Stimulated activated CD4-positive, alpha-beta T cell treated with anti-CD3 and anti-CD28 coated beads, Interleukin-4, amount 100 ng/mL, for 4 hours (primary cell): ENCODE measurements at places on chromosomes 3 and 15.

DNA sequence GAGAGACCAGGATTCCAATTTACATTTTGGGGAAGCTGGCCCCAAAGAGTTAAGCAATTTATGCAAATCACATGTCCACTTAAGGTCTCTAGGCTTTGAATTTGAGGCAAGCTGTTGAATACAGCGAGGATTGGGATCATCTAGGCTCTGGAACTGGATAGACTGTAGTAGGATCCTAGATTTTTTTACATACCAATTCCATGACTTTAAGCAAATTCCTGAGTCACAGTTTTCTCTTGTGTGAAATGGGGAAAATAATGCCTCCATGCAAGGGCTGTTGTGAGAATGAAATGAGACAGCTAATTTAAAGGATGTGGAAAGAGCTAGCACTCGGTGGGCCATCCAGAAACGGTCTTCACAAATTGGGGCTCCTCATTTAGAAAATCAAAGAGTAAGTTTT, 103.4 kb downstream of the MINAR1 start:
- no peak for DNase-seq

DNA sequence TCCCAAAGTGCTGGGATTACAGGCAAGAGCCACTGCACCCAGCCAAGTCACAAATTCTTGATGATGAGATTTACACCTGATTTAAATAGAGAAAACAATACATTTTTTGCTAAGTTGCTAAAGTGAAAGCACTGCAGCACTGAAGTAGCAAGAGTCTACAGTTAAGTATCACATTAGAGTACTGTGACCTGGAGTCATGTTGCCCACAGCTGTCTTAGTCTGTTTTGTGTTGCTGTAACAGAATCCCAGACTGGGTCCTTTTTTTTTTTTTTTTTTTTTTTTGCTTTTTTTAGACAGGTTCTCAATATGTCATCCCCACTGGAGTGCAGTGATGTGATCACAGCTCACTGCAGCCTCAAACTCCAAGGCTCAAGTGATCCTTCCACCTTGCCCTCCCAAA, 23.2 kb upstream of the GNB4 start:
- no peak for DNase-seq

DNA sequence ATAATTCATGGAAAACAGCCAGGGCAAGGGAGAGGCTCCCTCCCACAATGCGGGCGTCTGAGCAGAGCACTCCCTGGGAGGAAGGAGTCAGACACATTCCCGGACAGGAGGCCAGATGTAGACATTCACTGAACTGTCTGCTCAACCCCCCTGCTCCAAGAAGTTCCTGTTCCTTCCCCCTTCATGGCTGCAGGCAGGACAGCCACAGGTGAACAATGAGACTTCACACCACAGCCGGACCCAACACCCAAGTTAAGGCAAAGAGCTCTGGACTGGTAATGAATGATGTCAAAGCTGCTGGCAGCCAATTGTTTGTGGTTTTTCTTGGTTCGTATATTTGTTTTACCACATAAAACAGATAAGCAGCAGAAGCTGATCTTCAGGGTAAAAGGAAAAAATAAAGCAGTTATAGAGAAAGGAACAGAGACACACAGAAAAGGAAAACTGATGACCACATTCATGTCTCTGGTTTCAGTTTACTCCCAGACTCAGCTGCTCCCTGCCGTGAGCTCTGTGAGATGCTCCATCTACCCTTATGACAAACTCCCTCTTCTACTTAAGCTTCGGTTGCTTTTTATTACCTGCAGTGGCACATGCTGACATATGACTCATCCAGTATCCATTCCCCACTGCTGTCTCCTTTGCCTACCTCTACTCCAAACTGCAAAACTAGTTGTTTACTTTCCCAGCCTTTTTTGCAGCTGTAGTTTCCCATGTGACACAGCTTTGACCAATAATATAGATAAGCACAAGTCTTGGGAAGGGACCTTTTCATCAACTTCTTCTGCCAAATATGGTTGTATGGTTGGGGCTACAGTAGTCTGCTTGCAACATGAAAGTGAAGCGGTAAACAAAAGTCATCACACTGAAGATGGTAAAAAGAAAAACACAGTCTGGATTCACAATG, 33.1 kb downstream of the DZIP1L start:
- DNase-seq: peak; percentile 8

- no peak for DNase-seq
These were observed 3.9 kb downstream of the RTP3 start for GRCh38 chr3:46501702-46502101.

DNA sequence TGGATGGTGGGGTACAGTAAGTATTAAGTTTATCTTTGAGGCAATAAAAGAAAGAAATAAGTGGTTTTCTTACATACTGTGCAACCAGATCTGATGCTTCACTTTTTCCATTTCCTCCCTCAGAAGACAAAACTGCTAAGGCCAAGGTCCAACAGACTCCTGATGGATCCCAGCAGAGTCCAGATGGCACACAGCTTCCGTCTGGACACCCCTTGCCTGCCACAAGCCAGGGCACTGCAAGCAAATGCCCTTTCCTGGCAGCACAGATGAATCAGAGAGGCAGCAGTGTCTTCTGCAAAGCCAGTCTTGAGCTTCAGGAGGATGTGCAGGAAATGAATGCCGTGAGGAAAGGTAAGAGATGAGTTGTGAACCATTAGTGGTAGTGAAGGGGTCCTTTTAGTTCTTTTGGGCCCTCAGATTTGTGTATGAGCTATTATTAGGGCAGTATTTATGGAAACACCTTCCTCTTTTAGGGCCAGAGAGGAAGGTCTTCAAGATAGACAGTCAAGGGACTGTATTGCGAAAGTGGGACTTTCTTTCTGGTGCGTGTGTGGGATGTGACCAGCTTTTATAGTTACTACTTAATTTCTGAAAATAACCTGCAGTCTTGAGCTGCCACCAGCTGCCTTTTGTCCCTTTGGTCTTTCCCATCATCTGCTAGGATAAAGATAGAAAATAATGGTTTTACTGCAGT, 4.6 kb downstream of the ALAS1 start:
- DNase-seq: no peak

DNA sequence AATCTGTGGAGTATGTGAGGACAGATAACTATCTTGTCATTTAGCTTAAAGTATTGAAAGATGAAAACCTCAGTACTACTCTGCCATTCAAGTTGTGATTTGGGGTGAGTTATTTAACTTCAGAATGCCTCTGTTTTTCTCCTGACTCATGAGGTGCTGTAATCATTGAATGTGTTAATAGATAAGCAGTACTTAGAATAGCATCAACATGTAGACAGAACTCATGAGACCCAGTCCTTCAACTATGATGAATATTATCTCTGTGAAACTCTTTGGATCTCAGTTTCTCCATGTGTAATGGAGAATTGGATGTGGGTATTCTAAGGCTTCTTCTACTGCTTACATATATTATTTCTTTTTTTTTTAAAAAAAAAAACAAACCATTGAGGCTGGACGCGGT, 431.4 kb downstream of the GRM7 start:
- no peak for DNase-seq

- no peak for DNase-seq
These were observed 193.8 kb upstream of the PPP2R3A start for GRCh38 chr3:135771760-135772159.

DNA sequence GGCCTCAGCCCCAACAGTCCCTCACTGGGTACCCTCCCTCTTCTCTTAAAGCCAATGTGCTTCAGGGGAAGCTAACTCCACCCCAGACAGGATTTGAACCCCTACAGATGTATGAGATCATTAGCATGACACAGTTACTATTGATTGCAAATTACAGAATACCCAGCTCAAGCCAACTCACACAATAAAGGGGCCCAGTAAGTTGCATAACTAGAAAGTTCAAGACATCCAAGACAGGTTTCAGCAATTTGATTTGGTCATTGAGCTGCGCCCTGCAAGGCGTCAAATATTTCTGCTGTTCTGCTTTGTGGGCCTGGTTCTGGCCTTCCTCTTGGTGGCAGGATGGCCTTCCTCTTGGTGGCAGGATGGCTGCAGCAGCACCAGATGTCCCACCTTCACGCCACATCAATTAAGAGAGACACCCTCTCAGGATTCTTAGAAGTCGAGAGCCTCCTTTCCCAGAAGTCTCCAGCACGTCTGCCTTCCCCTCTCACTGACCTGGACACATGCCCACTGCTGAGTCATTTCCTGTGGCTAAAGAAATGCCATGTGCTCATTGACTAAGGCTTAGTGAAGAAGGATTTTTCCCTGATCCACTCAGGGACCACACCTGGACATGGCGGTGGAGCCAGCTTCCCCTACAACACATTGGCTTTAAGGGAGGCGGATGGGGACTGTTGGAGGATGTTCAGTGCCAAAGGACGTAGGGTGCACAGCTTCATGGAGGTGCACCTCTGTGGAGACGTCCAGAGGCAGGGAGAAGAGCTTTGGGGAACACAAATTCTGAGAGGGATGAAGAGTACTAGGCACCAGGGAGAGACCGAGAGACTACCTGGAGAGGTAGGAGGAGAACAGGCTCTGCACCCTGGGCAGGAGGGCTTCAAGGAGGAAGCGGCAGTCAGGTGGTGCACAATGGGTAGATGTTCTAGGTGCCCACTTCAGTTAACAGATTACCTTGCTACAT, 49.1 kb downstream of the DNASE1L3 start:
- DNase-seq: no peak

DNA sequence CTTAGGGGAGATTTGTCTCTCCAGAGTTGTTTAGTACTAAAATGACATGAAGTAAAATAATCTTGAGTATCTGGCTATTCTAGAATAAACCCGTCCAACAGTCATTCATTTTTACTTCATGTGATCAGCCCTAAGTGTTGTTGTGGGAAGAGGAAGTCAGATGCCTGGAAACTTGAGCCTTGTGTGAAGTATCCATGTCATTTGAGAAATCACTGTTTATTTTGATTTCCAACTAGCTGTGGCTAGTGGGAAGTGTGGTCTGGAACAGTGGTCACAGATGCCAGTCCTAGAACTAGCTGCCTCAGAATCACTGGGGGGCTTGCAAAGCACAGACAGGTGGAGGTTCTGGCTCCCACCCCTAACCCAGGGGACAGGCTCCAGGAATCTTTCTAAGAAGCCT, 77.7 kb upstream of the LIMD1 start:
- no peak for DNase-seq

GRCh38 chr3:16298891-16299290, 33.9 kb downstream of the OXNAD1 start:
- no peak for DNase-seq

DNA sequence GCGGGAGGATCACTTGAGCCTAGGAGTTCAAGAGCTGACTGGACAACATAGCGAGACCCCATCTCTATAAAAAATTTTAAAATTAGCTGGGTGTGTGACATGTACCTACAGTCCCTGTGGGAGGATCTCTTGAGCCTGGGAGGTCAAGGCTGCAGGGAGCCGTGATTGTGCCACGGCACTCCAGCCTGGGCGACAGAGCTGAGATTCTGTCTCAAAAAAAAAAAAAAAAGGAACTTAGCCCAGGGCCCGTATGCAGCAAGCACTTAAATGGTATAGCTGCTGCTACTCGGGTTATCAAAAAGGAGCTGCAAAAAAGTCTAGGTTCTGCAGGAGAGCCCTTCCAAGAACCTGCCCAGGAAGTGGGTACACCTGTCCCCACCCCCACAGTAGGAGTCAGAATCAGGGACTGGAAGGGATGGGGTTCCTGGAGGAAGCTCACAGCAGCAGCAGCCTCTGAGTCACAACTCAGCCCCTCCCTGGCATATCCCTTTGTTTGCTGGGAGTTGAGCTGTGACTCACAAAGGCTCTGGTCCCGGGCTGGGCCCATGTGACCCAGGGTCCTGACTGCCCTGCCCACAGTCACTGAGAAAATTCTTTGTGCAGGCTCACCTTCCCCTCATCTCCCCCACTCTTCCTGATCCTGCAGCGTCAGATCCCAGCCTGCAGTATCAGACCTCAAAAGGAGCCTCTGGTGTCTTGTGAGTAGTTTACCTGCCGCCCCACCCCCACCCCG, at the start of gene SPATA12:
TSS of gene SPATA12 (plus strand) at position 576 of the 733 bp plus-strand sequence. CDS start 13,031 bp downstream, outside the sequence.
- no peak for DNase-seq

DNA sequence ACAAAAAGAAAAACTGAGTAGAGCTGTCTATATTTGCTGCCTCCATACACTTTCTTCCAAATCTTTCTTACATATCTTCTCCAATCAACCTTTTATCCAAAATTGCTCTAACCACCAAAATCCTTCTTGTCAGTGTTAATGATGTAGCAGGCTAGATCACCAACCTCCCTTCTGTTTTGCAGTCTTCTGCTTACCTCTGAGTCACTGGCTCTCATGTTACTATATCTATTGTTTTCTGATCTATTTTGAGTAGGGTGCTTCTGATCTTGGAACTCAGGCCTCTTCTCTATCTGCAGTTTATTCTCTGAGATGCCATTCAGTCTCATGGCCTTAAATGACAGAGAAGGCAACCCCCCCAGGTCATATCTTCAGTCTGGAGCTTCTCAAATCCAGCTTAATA, 26.3 kb upstream of the AADAC start:
- DNase-seq: no peak

DNA sequence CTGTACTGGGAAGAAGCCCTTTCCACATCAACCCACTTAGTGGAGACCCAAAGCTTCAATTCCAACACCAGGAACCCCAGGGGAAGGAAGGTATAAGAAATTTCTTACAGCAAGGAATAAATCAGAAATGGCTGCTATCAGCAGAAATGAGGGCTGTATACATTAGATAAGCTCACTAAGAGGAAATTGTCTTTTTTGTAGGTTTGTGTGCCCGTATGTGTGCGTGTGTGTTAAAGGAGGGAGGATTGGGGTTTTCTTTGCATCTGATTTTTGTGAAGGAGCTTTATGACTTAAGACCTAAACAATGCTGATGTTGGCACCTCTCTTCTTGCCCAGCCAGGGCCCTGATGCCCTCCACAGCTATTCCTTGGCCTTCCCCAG, 18.6 kb downstream of the ARRDC4 start:
- no peak for DNase-seq

DNA sequence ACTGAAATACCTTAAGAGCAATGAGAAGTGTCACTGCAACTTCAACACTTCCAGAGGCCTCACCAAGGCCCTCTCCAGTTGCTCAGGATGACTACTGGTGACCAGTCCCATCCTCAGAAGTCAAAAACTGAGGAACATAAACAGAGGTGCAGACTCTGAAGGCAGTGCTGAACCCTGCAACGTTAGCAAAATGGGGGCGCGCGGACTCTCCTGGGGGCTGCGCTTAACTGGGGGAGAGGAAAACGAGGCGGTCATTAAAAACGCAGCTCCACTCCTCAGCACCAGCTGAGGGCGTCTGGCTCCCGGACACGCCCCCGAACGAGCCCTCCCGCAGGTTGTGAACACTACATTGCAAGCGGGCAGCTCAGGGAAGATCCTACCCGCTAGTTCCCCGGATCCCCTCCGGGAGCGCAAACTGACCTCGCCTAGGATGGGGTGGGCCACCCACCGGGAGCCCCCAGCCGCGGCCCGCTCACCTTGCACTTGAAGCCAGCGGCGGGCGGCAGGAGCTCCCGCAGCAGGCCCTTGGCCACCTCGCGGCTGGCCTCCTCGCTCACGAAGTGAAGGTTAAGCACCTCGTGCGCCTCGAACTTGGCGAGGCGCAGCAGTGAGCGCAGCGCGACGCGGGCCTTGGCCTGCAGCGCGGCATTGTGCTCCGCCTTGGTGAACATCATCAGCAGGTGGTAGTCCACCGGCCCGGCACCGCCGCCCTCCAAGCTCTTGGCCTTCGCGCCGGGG, 711 bp downstream of the XXYLT1 start:
- DNase-seq: peak; percentile 38

GRCh38 chr3:101038393-101038792, 45.2 kb upstream of the ABI3BP start:
- no peak for DNase-seq

- no peak for DNase-seq
These were observed 195.6 kb downstream of the TCF12 start for GRCh38 chr15:57114070-57114469.

- DNase-seq: no peak
These were observed 6.0 kb upstream of the FNDC3B start for GRCh38 chr3:172033396-172033795.
